ENCODE measurements at places on chromosomes 3 and 15.

DNA sequence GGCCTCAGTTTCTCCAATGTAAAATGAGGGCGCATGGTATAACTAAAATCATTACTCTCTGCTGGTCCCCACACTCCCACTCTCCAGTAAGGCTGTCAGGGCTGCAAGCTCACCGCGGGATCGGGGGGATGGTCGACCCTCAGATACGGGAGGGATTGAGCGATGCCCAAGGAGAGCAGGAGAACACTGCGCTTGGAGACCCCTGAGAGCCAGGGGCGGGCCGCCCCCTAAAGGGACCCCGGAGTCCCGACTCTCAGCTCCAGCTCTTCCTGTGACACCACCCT, 713 bp upstream of the PLEKHO2 start:
- DNase-seq: no peak

DNA sequence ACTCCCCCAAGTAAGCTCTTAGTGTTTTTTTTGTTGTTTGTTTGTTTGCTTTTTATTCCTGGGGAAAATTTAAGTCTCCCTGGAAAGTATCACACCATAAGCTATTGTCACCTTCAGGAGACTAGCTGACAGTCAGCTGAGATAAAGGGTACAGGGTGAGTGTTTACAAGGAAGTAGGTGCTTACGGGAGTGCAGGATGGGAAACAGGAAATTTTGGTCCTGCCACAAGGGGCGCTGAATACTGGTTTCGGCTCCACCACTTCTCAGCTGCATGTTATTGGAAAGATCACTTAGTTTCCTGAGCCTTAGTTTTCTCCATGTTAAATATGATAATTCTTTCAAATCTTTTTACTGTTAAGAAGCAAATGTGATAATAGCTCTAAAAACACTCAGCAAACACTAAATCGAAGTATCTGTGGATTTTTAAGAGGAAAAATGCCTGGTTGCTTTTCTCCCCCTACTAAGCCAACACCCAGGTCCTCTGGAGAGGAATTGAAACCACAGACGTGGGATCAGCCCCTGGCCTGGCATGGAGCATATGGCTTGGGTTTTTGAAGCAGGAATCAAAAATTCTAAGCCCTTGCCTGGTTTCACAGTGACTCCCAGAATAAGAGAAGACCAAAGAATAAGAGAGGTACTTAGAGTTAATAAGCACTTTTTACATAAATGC, 90.7 kb downstream of the SCN11A start:
- DNase-seq: no peak

DNA sequence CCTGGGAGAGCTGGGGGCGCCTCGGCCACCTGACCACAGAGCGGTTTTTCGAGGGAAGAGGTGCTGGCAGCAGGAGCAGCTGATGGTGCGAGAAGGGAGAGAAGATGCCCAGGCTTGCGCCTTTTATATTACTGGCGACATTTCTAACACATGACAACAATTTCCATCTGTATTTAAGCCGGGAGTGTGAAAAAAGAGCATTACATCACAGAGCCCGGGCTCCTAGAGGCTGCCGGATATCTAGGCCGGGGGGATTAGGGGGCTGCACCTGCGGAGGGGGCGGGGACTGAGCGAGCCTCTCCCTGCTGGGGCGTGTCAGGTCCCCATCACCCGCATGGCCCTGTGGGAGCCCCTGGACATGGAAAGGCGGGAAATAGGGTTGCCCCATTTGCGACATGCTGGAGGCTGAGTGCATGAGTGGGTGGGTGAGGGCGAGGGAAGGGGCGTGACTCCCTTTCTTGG, 440.7 kb downstream of the MAGI1 start:
- DNase-seq: no peak

DNA sequence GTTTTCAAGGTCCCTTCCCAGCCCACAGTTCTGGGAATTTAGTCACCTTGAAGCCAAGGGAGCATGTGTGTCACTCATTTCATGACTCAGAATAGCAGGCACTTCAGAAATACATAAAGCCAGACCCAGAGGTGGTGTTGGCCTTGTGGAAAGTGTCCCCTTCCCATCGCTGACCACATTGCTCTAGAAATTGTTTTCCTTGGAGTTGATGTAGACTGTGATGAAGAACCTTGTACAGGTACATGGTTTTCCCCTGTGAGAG, 158.8 kb downstream of the SLCO3A1 start:
- DNase-seq: no peak

DNA sequence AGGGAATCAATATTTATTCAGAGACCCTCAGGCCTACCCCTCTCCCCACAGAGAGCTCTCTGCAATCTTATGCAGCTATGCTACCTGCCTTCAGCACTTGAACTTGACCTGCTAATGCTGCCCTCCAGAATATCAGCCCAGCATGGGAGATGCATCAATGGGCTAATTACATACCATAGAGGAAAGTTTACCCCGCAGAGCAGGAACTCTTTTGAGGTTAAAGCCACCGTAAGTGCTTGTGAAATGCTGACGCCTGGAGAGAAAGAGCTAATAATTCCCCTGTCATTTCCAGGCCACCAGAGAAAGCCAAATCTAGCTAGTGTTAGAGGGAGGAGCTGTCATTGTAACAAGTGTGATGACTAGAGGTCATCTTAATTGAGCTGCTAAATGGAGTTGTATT, 127.5 kb downstream of the CHST2 start:
- DNase-seq: no peak

DNA sequence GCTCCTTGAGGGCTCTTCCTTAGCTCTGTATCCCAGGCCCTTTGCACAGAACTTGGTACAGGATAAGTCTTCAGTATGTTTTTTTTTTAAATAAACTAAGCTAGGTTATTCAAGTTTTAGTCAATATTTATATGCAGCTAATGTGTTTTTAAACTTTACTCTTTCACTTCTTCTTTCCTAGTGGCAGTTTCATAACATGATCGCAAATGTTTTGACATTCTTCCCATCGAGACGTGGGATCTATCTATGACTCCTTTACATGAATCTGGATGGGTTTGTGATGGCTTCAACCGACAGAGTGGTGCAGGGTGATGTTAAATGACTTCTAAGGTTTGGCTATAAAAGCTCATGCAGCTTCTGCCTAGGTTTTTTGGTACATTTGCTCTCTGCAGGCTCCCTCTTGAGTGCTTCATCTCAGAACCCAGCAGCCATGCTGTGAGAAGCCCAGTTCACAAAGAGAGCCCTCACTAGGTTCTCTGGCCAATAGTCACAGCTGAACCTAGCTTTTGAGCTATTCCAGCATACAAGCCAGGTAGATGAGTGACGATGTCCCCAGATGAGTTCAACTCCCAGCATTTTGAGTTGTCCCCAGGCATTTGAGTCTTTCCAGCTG, 13.5 kb upstream of the MECOM start:
- no peak for DNase-seq

DNA sequence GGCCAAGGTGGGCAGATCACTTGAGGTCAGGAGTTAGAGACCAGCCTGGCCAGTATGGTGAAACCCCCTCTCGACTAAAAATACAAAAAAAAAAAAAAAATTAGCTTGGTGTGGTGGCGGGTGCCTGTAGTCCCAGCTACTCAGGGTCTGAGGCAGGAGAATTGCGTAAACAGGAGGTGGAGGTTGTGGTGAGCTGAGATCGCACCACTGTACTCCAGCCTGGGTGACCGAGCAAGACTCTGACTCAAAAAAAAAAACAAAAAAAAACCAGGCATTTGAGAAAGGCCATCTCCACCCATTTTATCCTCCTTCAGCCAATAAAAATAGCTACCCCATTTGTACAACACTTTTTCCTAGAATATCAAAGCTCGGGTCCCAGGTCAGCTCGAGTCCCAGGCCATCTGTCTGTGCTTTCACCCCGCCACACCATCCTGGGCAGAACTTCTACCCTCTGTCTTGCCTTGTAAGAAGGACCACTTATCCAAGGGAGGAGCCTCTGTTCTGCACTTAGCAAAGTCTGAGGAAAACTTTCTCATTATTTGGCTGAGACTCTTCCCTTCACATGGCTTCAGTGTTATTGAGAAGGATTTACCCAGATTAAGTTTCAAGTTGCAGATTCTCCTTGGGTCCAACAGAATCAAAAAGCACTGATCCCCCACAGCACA, 99.1 kb downstream of the MESD start:
- DNase-seq: no peak

GRCh38 chr3:127671523-127672428, 976 bp upstream of the ABTB1 start:
- DNase-seq: no peak

DNA sequence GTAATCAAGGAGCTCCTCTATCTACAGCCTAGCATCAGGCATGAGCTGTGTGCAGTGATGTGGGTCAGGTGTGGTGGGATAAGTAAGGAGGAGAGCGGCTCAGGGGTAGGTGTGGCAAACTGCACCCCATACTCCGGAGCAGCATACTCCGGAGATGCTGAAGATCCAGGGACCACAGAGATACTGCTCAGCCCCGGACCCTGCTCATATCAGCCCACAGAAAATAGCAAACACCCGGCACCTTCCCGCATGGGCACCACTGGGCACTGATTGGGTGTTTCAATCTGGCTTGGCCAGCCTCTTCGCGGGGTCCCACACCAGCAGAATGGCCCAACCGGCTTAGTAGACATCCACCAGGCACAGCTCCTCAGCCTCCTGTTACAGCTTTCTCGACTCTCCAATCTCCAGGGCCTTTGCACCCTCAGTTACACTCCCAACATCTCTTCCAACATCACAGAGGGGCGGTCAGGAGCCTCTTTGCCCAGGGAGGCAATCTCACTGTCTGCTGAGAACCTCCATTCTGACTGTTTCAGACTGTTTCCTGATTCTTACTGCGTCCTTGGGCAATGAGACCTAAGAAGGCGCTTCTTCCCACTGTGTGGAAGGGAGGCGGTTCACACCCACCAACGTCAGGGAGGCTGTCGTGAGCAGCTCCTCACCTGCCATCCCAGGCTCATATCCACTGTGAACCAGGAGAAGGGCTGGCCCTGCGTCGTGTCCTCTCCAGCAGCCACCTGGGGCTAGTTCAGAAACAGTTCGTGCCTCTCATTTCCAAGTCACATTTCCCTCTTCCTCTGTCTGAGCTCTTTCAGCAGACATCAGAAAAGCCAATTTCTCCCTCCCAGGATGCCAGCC, 59.8 kb downstream of the CAPN7 start:
- DNase-seq: no peak

GRCh38 chr3:99969136-99969535, 145.2 kb downstream of the FILIP1L start:
- DNase-seq: no peak

- no peak for DNase-seq
Observed at GRCh38 chr15:82655606-82656005, 8.4 kb upstream of the CPEB1 start.

GRCh38 chr3:188854772-188855149, 317.0 kb upstream of the TPRG1 start:
- DNase-seq: peak; percentile 68

DNA sequence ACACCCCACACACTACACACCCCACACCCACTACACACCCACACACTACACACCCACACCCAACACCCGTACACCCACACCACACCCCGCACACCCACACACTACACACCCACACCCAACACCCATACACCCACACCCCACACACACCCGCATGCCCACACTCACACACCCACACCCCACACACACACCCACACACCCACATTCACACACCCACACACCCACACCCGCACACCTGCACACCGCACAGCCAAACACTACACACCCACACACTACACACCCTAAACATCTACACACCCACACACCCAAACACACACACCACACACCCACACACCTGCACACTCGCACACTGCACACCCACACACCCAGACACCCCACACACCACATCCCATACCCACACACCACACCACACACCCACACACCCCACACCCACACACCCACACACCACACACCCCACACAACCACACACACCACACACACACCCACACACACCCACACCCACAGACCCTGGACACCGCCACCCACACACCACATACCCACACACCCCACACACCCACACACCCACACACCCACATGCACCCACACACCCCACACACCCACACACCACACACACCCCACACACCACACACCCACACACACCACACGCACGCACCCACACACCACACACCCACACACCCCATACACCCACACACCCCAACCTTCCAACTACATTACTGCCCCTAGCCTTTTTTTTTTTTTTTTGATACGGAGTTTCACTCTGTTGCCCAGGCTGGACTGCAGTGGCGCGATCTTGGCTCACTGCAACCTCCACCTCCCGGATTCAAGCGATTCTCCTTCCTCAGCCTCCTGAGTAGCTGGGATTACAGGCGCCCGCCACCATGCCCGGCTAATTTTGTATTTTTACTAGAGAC, 16.9 kb downstream of the CEP19 start:
- DNase-seq: no peak

GRCh38 chr15:23002920-23003319, 22.8 kb upstream of the CYFIP1 start:
- DNase-seq: no peak

- peak; percentile 31 for DNase-seq
Observed at GRCh38 chr15:80967451-80967850, 22.2 kb downstream of the MESD start.

DNA sequence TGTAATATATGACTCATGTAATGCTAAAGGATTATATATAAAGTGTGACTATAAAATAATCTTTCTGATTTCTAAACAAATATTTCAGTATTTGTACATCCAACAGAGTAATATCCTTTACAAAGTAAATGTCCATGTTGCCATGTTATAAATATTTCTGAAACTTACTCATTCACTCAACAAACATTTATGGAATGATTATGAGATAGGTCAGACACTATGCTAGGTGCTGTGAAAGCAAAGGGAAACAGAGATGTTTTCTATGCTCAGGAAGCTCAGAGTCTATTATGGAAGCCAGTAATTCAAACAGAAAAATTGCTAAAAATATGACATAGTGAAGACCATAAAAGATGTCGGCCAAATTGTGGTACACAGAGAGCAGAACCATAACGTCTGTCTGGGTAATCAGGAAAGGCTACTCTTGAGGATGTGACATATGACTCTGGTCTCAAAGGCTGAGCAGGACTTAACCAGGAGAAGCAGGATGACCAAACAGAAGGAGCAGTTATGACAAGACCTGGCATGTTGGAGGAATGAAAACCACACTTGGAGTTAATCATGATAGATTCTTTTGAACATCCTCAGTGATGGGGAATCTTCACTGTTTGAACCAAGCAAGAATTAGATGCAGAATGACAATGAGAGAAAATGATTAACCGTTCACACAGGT, 39.0 kb upstream of the MYO5C start:
- no peak for DNase-seq

DNA sequence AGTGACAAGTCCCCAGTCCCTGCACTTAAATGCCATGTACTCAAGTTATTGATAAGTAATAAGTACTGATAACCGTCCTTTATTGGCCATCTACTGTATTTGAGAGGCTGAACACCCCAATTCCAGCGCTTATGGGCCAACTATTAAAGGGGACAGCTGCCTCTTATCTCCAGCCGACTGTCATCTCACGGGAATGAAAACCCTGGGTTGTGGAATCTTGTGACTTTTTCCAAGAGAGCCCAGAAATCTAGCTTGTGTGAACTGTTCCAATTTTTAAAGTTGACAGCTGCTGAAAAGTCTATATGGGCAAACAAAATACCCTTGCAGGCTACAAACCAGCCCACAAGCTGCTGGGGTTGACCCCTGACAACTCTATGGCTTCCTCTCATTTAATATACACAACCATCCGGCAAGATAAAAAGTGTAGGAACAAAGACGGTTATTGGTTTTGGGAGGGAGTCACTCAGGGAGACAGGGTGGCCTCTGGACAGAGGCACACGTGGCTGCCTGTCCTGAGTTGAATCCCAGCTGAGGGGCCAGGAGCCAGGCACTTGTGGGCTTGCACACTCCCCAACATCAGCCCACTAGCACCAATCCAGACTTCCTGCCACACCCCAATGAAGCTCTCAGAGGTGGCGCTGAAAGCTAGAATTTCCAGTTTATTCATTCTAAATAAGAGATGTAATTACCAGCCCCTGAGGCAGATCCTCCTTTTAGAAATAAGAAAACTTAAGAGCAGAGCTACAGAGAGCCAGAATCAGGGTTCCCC, 16.2 kb downstream of the SPSB4 start:
- no peak for DNase-seq
